ENCODE measurements at places on chromosomes 13 and 19.

DNA sequence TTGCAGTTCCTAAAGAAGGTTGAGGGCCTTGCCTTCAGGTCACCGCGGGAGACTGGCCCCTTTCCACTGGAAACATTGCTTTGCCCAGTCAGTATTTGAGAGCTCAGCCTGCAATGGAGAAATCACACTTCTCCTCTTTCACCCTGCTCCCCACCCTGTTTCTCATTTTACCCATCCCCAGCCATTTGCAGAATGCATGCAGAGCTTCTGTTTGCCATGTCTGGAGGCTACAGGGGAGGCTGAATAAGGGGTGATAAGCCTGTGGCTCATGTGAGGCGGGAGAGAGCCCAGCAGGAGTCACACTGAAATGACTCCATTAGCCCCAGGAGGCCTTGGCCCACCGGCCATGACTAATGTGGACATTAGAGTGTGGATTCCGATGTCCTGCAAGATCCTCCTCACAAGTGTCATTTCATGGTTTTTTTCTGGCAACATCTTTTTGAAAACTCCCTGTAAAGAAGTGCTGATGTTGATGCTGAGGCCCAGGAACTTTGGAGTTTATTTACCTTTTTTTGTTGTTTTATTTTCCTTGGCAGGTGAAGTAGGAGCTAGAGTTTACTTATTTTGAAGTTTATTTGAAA, 6.3 kb downstream of the SPINT2 start:
- no peak for DNase-seq

GRCh38 chr13:107743983-107744382, 471.4 kb downstream of the LIG4 start:
- no peak for DNase-seq

DNA sequence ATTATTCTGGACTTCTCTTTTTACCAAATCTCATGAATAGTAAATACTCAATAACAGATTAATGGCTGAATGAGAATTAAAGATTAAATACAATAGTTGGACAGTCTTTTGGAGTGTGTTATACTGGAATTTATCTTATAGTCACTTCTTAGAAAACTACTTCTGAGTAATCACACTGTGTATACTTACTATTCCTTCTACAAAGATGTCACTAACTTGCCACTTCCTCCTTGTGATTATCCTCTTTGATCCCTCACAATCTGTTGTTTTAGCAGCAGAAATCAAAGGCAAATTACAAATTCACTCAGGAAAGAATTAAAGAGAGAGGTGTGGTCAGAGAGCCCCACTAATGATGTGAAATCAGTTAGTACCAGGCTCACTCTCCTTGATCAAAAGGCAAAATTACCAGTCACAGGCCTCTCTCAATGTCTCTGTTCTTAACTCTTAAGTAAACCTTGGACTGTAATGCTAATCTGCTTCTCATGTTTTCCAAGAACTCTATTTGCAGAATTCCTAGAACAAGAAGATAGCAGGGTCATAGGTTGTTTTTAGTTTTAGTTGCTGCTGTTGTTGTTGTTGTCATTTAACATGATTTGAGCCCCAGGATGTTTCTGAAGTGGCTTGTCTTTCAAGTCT, 37.3 kb upstream of the FNDC3A start:
- DNase-seq = no peak

DNA sequence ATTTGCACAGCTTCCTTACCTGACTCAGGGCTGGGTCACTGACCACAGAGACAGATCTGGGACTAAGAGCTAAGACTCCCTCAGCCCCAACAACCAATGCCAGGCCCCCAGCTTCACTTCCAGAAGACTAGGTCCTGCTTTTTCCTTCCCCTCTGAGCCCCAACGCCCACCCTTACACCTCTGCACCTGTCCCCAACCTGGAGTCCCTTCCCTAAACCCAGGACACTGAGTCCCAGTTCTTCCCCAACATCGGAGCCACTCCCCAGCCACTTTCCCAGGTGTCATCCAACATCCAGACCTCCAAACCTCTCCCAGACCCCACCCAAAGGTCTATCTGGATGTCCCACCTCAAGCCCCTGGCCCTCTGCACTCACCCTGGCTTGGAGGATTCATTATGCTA, 2.9 kb downstream of the FCER2 start:
- DNase-seq = no peak

GRCh38 chr13:113991191-113991669, 17.4 kb upstream of the C13orf46 start:
- DNase-seq = no peak

Data from stimulated activated CD8-positive, alpha-beta memory T cell treated with anti-CD3 and anti-CD28 coated beads, Interleukin-4, amount 100 ng/mL, for 48 hours (primary cell).